ENCODE measurements at places on chromosomes 12 and 14.

- DNase-seq, result no peak
Measured at GRCh38 chr12:23888396-23889068, 60.9 kb downstream of the SOX5 start.

- no peak for DNase-seq
Measured at GRCh38 chr14:94114589-94115057, 4.1 kb downstream of the IFI27 start.

DNA sequence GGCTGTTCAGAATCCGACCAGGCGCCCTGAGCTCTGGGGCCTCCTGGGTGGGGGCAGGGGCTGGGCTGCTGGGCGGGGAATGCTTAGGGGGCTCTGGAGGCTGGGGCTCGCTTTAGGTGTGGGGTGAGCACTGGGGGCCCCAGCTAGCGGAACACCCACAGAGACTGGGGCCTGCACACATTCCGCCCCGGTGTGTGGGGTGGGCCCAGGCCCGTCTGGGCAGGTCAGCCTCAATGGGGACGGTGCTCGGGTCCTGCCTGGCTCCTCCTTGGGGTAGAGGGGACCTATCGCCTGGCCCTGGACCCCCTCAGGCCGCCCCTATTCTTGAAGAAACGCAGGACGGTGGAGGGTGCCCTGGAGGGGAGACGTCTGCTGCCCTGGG, 364.8 kb downstream of the TMEM121 start:
- DNase-seq, result no peak

DNA sequence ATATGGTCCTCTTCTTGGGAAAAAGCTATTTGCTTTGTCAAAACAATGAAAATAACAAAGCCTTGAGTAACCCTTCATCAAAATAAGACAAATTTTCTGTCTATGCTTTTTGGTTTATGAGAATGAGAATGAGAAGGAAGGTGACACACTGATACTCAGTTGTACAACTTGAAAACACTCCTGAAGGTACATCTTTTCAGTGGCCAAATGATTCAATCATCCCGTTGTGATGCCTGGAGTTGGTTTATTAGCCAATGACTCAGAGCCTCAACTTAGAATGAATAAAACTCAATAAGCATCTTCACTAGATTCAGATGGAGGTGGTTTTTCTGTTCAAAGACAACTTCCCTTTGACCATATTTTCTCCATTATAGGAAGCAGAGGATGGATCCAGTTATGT, 7.8 kb upstream of the CALM1 start:
- DNase-seq, result no peak

DNA sequence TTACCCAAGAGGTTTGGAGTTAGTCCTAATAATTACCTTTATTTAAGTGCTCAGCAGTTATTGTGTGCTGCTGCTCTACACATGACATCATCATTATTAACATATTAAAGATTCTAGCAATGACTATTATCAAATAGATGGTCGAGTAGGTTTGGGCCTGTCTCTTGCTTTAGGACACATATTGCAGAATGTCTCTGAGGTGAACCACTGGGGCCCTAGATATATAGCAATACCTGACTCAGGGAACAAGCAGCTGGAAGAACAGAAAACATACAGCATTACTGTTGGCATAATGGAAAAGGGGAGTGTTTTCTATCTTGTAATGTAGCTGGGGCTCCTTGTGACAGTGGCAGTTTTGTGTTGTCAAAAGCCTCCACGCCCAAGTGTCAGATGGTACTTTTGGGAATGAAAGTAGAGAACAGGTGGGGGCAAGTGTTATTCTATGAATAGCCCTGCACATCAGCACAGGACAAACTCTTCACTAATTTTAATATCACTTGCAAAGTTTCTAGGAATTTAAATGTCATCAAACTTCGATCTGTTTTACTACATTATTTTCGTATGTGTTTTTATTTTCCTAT, 54.6 kb downstream of the C12orf56 start:
- DNase-seq, result no peak

DNA sequence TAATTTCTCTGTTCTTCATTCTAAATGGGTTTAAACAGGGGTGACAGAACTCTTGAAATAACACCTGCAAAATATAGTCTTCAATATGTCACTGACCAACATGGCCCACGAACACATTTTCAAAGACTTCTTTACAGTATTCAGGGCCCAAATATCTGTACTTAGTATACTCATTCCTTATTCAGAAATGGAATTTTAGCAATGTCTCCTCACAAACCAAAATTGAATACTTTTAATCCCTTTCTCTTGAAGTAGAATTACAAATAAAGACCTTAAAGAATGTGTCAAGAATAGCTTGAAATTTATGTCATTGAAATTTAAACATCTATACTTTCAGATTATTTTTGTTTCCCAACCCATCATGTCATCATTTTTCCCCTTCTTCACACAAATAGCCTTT, 263.1 kb downstream of the LRIG3 start:
- DNase-seq, result no peak
